ENCODE measurements at places on chromosomes 11 and 22.

DNA sequence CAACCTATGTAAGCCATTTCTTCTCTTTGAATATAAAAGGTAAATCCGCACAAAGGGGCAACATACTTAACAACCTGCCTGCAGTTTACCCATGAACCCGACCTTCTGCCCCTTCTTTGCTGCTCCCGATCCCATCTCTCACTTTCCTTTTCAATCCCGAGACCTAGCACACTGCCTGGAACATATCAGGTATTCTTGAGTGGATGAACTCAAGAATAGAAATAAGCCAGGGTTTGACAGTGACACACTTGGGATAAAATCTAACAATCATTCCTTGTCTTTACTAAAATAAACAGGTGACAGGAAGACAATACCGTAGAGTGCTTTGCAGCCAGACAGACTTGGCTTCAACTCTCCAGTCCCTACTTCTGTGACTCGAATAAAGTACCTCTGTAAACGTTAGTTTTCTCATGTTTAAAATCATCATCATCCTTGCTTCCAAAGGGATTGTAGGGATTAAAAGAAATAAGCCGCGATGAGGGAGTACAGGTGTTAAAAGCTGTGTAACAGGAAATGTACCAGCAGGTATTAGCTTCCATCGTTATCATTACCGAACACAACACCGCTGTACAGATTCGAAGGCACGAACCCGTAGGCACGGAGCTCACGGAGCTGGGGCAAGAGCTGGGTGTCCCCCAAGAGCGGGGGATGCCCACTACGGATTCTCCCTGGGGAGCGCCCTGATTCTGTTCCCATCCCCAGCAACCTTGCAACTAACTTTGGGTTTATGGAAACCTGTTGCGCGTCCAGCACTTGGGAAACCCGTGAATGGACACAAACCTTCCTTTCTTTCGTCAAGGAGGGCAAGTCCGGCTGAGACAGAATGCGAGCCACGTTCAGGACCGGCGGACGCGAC is 720 bp downstream of the UFD1 start:
- no peak for DNase-seq

DNA sequence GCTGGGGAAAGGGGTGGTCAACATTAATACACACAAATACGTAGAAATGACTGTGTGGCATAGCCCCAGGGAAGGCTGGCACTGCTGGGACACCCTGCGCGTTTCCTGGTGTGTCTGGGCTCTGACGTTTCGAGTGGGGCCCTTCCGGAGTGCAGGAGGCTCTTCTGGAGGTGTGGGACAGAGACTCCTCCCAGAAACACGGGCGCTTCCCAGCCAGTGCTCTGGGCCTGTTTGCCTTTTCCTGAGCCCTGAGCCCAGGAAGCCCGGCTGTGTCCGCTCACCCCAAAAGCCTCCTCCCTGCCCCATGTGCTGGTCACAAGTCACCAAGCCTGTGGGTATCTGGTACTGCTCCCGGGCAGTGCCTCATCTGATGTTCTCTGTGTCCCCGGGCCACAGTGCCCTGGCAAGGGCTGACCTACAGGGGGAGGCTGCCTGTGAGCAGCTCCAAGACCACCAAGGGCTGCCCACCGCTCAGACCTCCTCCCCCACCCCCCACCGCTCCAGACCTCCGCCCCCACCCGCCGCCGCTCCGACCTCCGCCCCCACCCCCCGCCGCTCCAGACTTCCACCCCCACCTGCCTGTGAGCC is 1133.3 kb downstream of the BRD1 start:
- no peak for DNase-seq

DNA sequence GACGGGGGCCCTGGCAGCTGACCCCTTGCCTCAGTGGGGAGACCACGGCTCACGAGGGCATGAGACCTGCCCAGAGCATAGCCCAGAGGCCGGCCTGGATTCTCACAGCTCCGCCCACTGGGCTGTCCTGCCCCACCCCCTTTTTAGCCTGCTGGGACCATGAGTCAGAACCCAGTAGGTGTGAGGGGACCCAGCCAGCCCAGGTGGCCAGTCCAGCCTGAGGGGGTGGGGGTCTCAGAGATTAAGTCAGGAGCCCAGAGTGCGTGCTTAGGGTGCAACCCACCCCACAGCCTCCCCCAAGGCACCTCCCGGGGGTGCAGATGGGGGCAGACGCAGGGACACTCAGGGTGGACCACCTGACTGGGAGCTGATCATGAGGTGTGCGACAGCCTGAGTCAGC is 40.1 kb upstream of the PPARA start:
- DNase-seq, result no peak

- no peak for DNase-seq
Measured at GRCh38 chr22:24763872-24764485, 10.5 kb downstream of the PIWIL3 start.

DNA sequence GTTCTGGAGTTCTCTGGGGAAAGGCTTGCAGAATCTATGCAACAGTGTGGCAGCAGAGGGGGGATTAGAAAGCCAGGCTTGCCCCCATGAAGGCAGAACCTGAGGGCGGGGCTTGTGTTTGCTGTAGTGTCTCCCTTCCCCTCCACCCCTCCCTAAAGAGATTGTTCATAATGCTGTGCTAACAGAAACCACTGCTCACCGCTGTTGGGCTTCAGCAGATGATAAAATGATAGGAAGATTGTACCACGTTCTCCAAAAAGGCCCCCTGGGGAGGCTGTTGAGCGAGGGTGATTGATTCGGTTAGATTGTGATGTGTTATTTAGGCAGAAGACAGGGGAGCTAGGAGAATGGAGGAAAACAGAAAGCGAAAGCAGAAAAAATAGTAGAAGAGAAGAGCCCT is 215.2 kb upstream of the NCAM1 start:
- no peak for DNase-seq

DNA sequence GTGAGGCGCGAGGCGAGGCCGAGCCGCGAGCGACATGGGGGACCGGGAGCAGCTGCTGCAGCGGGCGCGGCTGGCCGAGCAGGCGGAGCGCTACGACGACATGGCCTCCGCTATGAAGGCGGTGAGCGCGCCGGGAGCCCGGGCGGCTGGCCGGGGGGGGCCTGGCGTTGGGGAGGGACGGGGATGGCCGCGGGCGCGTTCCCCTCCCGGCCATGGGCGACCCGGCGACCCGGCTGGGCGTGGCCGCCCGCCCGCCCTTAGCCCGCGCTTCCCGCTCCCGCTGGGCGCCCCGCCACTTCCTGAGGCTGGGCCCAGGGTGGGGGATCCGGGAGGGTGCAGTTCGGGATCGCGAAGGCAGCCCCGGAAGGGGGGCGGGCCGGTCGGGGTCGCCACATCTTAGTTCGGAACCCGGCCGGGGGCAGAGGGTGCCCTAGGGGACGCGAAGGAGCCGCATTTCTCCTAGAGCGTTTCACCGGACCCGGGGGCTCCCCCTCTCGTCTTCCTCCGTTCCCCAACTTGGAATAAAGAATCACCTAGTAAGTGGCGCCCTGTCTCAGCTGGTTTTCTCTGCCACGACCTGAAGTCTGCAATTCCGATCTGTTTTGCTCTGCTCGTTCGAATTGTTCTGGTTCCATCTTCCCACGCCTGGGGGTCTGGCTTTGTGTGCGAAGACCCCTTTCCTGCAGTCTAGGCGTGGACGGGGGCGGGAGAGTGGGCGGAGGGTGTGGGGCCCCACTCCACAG is 536 bp downstream of the YWHAH start:
- DNase-seq, result no peak

DNA sequence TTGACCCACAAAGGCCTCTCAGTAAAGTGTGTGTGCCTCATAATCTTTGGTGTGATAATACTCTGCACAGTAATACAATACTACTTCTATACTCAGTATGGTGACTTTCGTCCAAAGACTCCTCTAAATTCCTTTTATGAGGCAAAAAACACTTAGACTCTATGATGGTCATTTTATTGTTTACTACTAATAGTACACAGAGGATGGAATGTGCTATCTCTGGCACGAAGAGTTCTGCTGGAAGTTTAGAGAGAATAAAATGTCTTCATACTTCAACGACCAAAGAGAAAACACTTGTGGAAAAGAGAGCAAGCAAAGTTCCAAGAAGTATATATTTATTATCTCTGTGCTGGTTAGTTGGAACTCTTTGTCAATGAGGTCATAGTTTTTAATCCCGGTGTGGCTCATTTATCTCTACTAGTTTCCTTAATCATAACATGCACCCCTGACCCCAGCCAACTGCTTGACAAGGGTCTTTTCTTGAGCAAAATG is 7.5 kb upstream of the CSTF3 start:
- DNase-seq, result no peak

GRCh38 chr11:59358595-59358994 is at the start of gene OR5AN1:
TSS of gene OR5AN1 (plus strand) at chr11:59358895. CDS start at chr11:59364459, 5,564 bp downstream.
- no peak for DNase-seq

GRCh38 chr22:32311551-32312071 is 46.1 kb upstream of the RFPL3 start:
- no peak for DNase-seq
